ENCODE measurements at places on chromosomes 4 and X. TPM values are rescaled to one million over a fixed set of nuclear protein-coding genes. Genes with fewer than 3 reads are reported as not detected.

- no peak overlapping the region for H3K27ac ChIP-seq
- peaks cover 3% of the 10 kb centered on the region for H3K4me1 ChIP-seq
- DNase-seq, result no peak
- peaks cover 1% of the 10 kb centered on the region for H3K27me3 ChIP-seq
- no peak overlapping the region for H3K4me3 ChIP-seq
Observed at GRCh38 chrX:115047715-115048114, 30.3 kb upstream of the IL13RA2 start.

GRCh38 chrX:39811376-39811775, 286.4 kb downstream of the BCOR start:
- no peak overlapping the region for H3K4me3 ChIP-seq
- DNase-seq, result no peak
- H3K4me1 ChIP-seq, result peaks cover 19% of the 10 kb centered on the region
- H3K36me3 ChIP-seq, result no peaks in the 10 kb centered on the region
- peaks cover 2% of the 10 kb centered on the region for H3K27me3 ChIP-seq

DNA sequence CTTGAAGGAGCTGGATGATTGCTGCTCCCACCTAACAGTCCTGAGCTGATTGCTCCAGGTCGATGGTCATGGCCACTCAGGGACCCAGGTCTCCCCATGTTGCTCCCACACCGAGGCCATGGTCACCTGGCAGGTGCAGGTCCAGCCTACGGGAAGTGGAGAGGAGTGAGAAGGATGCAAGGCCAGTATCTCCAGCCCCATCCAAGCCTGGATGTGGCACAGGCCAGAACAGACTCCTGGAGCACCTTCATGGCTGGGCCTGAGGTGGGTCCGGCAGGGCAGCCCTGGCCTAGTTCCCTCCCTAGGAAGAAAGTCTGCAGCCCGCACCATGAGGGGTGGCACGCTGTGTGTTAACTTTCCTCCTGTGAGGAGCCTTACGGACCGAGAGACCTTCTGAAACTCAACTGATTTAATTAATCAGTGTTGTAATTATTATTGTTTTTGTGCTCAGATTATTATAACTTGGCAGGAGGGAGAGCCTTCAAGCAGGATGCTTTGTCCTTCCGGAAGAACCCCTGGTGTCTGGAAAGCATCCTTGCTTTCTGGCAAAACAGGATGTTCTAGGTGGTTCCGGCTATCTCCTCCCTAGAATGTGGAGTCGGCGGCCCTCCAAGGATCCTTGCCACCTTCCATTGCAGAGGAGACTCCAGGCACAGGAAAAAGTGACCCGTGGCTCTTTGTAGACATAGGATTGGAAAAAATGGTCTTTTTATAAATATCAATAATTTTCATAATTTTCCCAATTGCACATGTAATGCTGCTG, 92.3 kb upstream of the ADRA2C start:
- H3K4me3 ChIP-seq, result no peak overlapping the region
- H3K27ac ChIP-seq, result no peak overlapping the region
- no peaks in the 10 kb centered on the region for H3K36me3 ChIP-seq
- H3K4me1 ChIP-seq, result peaks cover 7% of the 10 kb centered on the region
- H3K27me3 ChIP-seq, result peaks cover 3% of the 10 kb centered on the region

DNA sequence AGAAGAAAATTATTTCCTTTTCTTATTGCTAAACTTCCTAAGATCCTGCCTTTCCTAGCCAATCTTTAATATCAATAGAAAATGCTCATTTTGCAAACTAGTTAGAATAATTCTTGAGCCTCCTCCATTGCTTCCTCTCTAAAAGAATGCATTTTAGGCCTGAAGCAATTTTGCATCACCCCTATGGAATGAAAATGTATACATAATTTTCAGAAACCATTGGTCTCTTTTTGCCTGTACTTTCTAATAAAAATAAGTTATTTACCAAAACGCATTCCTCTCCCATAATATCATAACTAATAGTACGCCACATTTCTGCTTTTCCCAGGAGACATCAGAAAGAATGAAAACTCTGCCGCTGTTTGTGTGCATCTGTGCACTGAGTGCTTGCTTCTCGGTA, 1.7 kb downstream of the MUC7 start:
- no peak overlapping the region for H3K27ac ChIP-seq
- no peaks in the 10 kb centered on the region for H3K36me3 ChIP-seq
- no peak overlapping the region for H3K4me3 ChIP-seq
- H3K27me3 ChIP-seq, result no peaks in the 10 kb centered on the region
- no peaks in the 10 kb centered on the region for H3K4me1 ChIP-seq

- H3K27ac ChIP-seq, result no peak overlapping the region
- no peaks in the 10 kb centered on the region for H3K4me1 ChIP-seq
- H3K4me3 ChIP-seq, result no peak overlapping the region
Observed at GRCh38 chr4:77449171-77449570, 156.4 kb upstream of the CXCL13 start.

GRCh38 chrX:152343306-152343705, 107.8 kb downstream of the GABRA3 start:
- no peak for DNase-seq
- no peak overlapping the region for H3K4me3 ChIP-seq
- H3K4me1 ChIP-seq, result no peaks in the 10 kb centered on the region
- H3K27me3 ChIP-seq, result peaks cover 2% of the 10 kb centered on the region
- H3K36me3 ChIP-seq, result no peaks in the 10 kb centered on the region
- H3K27ac ChIP-seq, result no peak overlapping the region

GRCh38 chr4:171639540-171639939, 173.7 kb upstream of the GALNTL6 start:
- H3K36me3 ChIP-seq, result no peaks in the 10 kb centered on the region
- no peak overlapping the region for H3K4me3 ChIP-seq
- DNase-seq, result no peak
- H3K27ac ChIP-seq, result no peak overlapping the region
- no peaks in the 10 kb centered on the region for H3K4me1 ChIP-seq

AFP gene
- not detected for total RNA-seq
